SJSA1 (cell line): ENCODE measurements at places on chromosomes 7 and 10. TPM values are rescaled to one million over a fixed set of nuclear protein-coding genes. Genes with fewer than 3 reads are reported as not detected.
A peak's percentile ranks its signal among the peaks of the same experiment; 100 is the strongest.

Gene HOXA10
- 8.6 and 15.5 TPM in 2 replicates for total RNA-seq

Gene LAMTOR4
- 115 and 123 TPM in 2 replicates for total RNA-seq

Gene INA
- total RNA-seq = 0.42 and 1.7 TPM in 2 replicates

Gene GPR85
- total RNA-seq = 2.3 and 7.1 TPM in 2 replicates

Gene CYP3A7
- not detected in 2 replicates for total RNA-seq

Gene FXYD4
- total RNA-seq = not detected in 2 replicates

Gene PON1
- not detected in 2 replicates for total RNA-seq

Gene OR2A42
- not detected in 2 replicates for total RNA-seq

Gene ZNF467
- total RNA-seq = not detected in 2 replicates

Gene ZNF503
- 2.6 and 6.0 TPM in 2 replicates for total RNA-seq

- no peaks in the 10 kb centered on the region for H3K36me3 ChIP-seq
- no peak for DNase-seq
- no peak overlapping the region for H3K4me3 ChIP-seq
- H3K27ac ChIP-seq = no peak overlapping the region
- no peaks in the 10 kb centered on the region for H3K4me1 ChIP-seq
Measured at GRCh38 chr7:42886893-42887505, 24.9 kb downstream of the C7orf25 start.

DNA sequence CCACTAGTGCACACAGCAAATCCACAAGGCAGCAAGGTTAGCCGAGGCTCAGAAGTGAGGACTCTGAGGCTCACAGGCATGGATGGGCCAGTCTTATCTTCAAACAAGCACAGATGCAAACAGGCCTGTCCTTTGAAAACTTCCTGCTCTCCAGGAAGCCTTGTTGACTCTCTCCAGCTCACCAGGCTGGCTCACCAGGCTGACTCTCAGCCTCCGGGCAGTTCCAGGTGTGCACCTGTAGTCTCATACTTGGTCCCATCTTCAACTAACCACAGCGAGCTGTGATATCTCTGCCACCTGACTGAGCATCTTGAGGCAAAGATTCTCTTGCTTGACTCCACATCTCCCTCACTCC lies 173.9 kb upstream of the ZMIZ1 start:
- H3K4me3 ChIP-seq = no peak overlapping the region
- DNase-seq = no peak
- H3K36me3 ChIP-seq = no peaks in the 10 kb centered on the region
- no peak overlapping the region for H3K27ac ChIP-seq
- H3K27me3 ChIP-seq = no peaks in the 10 kb centered on the region
- H3K4me1 ChIP-seq = no peaks in the 10 kb centered on the region

DNA sequence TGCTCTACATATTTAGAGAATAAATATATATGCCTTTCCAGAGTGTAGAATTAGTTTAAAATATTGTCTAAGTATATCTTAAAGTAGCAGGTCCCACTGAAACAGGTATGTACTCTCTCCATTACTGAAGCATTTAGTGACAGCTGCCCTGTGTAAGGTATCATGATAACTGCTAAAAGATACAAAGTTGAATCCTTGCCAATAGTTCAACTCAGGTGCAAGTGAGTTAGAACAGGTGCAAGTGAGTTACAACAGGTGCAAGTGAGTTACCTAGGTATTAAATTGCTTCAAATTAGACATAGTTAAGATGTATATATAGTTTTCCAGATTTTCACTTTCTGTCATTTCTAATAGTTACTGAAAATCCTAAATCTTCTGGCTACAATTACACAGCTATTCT lies 119.1 kb downstream of the CNOT4 start:
- peaks cover 6% of the 10 kb centered on the region for H3K4me1 ChIP-seq
- H3K27ac ChIP-seq = no peak overlapping the region
- no peak for DNase-seq
- H3K4me3 ChIP-seq = no peak overlapping the region
- H3K27me3 ChIP-seq = no peaks in the 10 kb centered on the region

DNA sequence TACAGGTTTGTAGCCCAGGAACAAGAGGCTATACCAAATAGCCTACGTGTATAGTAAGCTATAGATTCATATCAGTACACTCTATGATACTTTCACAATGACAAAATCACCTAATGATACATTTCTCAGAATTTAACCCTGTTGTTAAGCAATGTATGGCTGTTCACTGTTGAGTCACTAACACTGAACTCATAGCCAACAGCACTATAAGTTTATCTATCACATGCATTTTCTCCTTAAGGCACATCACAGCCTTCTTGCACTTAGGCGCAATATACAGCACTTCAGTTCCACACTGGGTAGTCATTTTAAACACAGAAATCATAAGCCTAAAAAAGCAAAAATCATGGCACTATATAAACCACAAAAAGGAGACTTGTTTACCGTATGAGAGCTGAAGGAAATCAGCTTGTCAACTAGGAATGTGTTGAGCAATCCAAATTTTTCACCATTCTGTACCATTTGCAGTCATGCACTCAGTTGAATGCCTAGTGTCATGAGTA lies 45.6 kb downstream of the ZNF438 start:
- H3K36me3 ChIP-seq = no peaks in the 10 kb centered on the region
- no peak for DNase-seq
- H3K27me3 ChIP-seq = no peaks in the 10 kb centered on the region
- H3K27ac ChIP-seq = peak overlapping the region; percentile 98
- peaks cover 41% of the 10 kb centered on the region for H3K4me1 ChIP-seq
- no peak overlapping the region for H3K4me3 ChIP-seq

- H3K4me3 ChIP-seq = no peak overlapping the region
- no peaks in the 10 kb centered on the region for H3K4me1 ChIP-seq
- H3K27me3 ChIP-seq = no peaks in the 10 kb centered on the region
- H3K27ac ChIP-seq = no peak overlapping the region
- DNase-seq = no peak
- H3K36me3 ChIP-seq = no peaks in the 10 kb centered on the region
Measured at GRCh38 chr10:108388706-108389105, 1224.2 kb upstream of the SORCS1 start.

DNA sequence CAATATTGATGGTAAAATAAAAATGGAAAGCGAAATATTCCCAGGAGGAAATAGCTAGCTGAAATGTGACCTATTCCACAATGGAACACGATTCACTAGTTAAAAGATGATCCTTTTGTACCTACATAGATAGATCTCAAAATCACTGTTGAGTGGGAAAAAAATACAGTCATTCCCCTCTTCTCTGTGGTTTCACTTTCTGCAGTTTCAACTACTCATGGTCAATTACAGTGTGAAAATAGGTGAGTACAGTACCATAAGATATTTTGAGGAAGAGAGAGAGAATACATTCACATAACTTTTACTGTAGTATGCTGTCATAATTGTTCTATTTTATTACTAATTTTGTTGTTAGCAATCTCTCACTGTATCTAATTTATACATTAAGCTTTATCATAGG lies 56.0 kb upstream of the COL13A1 start:
- H3K27ac ChIP-seq = no peak overlapping the region
- peaks cover 10% of the 10 kb centered on the region for H3K4me1 ChIP-seq
- H3K36me3 ChIP-seq = no peaks in the 10 kb centered on the region
- H3K4me3 ChIP-seq = no peak overlapping the region
- peaks cover 4% of the 10 kb centered on the region; the same call in 1 of the 2 replicates for H3K27me3 ChIP-seq

DNA sequence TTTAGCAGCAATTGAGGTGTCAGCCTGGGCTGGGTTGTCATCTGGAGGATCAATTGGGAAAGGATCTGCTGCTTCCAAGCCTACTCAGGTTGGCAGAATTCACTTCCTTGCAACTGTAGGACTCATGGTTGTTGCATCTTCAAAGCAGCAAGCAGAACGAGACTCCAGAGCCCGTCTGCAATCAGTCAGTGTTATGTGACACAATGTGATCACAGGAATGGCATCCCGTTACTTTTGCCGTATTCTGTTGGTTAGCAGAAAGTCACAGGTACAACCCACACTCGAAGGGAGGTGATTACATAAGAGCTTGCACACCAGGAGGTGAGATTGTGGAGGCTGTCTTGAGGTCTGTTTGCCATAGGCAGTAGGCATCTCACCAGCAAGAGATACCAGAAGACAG lies 15.4 kb upstream of the LYZL1 start:
- no peak overlapping the region for H3K27ac ChIP-seq
- H3K4me3 ChIP-seq = no peak overlapping the region
- DNase-seq = no peak
- H3K36me3 ChIP-seq = no peaks in the 10 kb centered on the region
- H3K27me3 ChIP-seq = no peaks in the 10 kb centered on the region
- H3K4me1 ChIP-seq = no peaks in the 10 kb centered on the region

GRCh38 chr10:100122780-100123179 lies 41.1 kb upstream of the CPN1 start:
- no peak for DNase-seq
- no peaks in the 10 kb centered on the region; the same call in 1 of the 2 replicates for H3K27me3 ChIP-seq
- no peak overlapping the region for H3K27ac ChIP-seq
- H3K4me1 ChIP-seq = no peaks in the 10 kb centered on the region

DNA sequence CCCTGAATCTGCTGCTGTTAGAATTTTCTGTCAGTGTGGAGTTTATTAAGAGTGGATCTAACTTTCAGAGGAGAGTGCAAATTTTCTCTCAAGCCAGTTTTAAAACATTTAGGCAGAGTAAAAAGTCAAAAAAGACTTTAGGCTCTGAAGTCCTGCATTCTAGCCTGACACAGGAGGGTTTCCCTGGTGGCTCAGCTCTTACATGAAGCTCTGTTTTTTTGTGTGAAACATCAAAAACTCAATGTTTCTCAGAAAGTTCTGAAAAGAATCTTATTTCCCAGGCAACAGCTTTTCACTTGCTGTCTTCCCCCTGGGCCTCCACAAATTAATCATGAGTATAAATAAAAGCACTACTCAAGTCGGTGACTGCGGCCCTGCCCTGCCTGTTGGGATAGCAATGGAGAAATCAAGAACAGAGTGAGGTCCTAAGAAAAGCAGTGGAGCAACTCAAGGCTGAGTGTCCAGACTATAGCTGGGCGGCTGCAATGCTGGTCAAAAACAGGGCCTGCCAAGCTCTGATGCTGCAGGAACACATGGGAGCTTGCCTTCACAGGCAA lies 22.3 kb upstream of the WDR11 start:
- peaks cover 8% of the 10 kb centered on the region for H3K27me3 ChIP-seq
- H3K4me3 ChIP-seq = no peak overlapping the region
- no peak for DNase-seq
- no peaks in the 10 kb centered on the region for H3K36me3 ChIP-seq

DNA sequence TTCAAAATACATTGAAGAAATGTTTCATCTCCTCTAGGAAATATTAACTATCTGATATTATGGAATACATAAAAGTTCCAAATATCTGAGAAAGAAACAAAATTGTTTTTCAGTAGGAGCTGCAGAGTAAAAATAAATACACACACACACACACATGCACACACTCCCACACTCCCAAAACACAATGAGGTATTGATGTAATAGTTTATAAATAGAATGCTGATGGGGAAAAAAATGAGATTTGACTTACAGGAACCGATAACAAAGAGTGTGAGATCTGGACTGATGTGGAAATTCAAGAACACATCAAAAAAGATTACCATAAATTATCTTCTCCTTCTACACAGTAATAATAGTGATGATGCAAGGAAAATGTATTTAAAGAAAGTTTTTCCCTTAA lies 438.0 kb upstream of the CELF2 start:
- no peaks in the 10 kb centered on the region for H3K4me1 ChIP-seq
- no peak overlapping the region for H3K4me3 ChIP-seq
- no peaks in the 10 kb centered on the region for H3K27me3 ChIP-seq
- H3K27ac ChIP-seq = no peak overlapping the region
- no peak for DNase-seq

- no peaks in the 10 kb centered on the region; the same call in 1 of the 2 replicates for H3K27me3 ChIP-seq
- no peaks in the 10 kb centered on the region for H3K36me3 ChIP-seq
- DNase-seq = no peak
- H3K4me3 ChIP-seq = no peak overlapping the region
Measured at GRCh38 chr10:90018819-90019218, 317.4 kb downstream of the KIF20B start.
